Mesenteric fat pad (tissue), 1 donor: ENCODE measurements at places on chromosomes 5 and 9. TPM values are rescaled to one million over a fixed set of nuclear protein-coding genes. Genes with fewer than 3 reads are reported as not detected.

Gene EQTN
- total RNA-seq = not detected

Gene PCDHB10
- total RNA-seq = 1.4 TPM

Gene C8G
- total RNA-seq = not detected

- no peak for DNase-seq
Observed at GRCh38 chr9:5899292-5899691, 8.6 kb downstream of the MLANA start.

GRCh38 chr9:121892706-121893105, 200.4 kb downstream of the TTLL11 start:
- DNase-seq = peak; percentile 65

GRCh38 chr5:76663573-76663972, 40.4 kb upstream of the F2RL2 start:
- DNase-seq = no peak

DNA sequence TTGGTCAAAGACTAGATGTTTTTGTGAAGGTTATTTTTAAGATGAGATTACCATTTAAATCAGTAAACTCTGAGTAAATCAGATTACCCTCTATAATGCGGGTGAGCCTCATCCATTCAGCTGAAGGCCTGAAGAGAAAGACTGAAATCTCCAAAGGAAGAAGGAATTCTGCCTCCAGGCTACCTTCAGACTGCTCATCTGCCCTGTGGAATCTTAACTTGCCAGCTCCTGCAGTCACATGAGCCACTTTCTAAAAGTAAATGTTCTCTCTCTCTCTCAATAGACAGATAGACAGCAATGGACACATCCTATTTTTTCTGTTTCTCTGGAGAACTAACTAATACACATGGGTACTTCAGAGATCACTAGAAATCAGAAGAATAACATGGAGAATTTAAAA, 182.8 kb downstream of the CFAP90 start:
- DNase-seq = no peak

GRCh38 chr9:84315278-84315877, 25.2 kb downstream of the SLC28A3 start:
- DNase-seq = no peak

Gene PCDHB16
- total RNA-seq = 1.6 TPM

GRCh38 chr9:19127871-19128500, 694 bp upstream of the PLIN2 start:
- no peak for DNase-seq

GRCh38 chr9:91067306-91067860, 265.8 kb downstream of the SYK start:
- no peak for DNase-seq

- no peak for DNase-seq
Observed at GRCh38 chr9:83473488-83473971, 64.7 kb downstream of the FRMD3 start.

Gene SV2C
- total RNA-seq = not detected

- no peak for DNase-seq
Observed at GRCh38 chr9:111907147-111907546, 10.5 kb downstream of the UGCG start.

Gene CEL
- total RNA-seq = 2.2 TPM

Gene KIF4B
- not detected for total RNA-seq

DNA sequence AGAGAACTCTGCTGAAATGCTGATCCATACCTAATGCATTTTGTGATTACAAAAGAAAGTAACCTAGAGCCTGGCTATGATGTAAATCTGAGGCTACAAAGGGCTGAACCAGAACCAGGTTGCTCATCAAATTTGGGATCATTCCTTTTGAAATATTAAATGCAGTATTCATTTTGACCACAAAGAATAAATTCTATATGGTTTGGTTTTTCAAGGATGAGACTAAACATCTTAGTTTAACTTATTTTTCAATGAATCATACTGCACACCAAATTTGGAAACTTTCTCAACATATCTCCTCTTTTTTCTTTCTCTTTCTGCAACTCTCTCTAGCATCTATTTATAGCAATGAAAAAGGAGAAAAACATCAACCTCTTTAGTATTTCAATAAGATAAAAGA, 46.5 kb downstream of the CEMIP2 start:
- no peak for DNase-seq

DNA sequence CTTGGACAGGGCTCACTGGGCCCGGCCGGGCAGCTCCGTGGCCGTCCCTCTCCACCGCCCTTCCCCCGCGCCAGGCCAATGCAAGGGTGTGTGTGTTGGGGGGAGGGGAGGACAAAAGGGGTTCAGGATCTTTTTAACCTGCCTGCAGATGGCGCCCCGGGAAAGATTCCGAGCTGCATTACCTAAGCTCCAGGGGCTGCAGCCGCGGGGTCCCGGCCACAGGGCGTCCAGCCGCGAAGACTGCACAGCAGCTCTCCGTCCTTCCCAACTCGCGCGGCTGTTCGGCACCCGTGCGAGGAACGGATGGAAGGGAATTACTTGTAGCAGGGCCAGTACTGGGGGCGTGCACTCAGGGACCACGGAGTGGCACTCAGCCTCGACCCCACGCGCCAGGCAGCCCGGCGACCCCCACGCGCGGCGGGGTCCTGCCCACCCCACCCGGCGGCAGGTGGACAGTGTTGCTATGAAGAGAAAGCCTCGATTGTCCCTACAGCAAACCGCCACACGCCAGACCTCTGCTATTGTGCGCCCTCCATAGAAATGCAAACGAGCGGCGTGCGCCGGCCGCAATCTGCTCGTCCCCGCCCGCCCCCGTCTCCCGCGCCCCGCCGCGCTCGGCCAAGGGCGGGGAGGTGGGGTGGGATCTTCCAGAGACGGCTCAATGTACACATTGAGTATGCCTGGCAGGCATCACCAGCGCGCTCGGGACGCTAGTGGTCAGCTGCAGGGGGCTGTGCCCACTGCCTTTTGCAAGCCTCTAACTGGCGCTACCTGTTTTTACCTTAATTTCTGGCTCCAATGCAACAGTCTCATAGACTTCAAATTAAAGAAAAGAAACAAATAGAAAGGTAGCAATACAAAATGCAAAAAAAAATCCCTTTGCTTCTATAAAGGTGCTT, 796 bp upstream of the GADD45G start:
- peak; percentile 89 for DNase-seq

GRCh38 chr5:126519637-126520592, 75.1 kb downstream of the ALDH7A1 start:
- no peak for DNase-seq

Gene DNM1
- 24.1 TPM for total RNA-seq

Gene ACSL6
- 0.35 TPM for total RNA-seq

DNA sequence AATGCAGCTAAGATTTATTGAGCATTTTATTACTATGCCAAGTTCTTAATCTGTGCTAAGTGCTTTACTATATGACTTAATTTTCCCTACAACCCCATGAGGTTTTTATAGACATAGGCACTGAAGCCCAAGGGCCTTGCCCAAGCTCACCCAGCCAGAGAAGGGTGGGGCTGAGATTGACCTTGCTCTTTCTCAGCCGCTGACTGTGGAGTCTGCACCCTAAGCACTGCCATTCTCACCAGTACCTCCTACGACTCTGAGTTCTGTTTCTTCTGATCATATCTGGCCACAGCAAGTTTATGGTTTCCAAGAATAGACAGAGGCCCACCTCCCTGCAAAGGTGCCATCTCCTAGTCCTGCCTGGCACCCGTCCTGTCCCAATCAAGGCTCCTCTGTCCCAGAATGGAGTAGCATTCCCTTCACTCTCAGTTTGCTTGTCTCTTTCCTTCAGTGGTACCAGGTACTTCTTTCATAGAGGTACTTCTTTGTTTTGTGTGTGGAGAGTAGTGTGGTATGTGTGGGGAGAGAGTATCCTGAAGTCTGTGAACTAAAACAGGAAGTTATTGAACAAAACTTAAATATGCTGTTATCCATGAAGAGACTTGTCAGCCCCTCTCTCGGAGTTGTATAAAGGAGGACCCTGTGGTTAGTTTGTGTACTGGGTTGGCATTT, 42.6 kb downstream of the CSF1R start:
- no peak for DNase-seq

- DNase-seq = no peak
Observed at GRCh38 chr9:20835377-20836286, 151.6 kb downstream of the FOCAD start.

GRCh38 chr9:79672236-79672635, 100.5 kb downstream of the TLE4 start:
- no peak for DNase-seq

Gene PDE6A
- not detected for total RNA-seq

DNA sequence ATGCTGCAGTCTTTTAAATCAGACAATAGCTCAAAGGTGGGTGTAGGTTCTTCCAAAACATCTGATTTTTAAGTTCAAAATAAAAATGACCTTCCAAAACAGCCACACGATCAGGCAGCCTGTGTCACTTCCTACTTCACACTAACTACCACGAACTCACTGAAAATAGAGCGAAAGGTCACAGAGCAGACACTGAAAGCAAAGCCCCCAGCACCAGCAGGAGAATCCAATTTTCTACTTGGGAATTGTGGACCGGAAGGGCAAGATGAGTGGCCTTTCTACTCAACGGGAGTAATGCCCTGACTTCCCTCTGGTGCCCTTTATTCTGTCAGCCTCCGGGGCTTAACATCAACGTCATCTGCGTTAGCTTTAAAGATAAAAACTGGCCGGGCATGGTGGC, 107.8 kb upstream of the FAM120A start:
- no peak for DNase-seq

GRCh38 chr9:127543973-127544533, 68.0 kb upstream of the STXBP1 start:
- DNase-seq = no peak

Gene INSL4
- not detected for total RNA-seq

- DNase-seq = no peak
Observed at GRCh38 chr5:126531543-126532120, 63.4 kb downstream of the ALDH7A1 start.

DNA sequence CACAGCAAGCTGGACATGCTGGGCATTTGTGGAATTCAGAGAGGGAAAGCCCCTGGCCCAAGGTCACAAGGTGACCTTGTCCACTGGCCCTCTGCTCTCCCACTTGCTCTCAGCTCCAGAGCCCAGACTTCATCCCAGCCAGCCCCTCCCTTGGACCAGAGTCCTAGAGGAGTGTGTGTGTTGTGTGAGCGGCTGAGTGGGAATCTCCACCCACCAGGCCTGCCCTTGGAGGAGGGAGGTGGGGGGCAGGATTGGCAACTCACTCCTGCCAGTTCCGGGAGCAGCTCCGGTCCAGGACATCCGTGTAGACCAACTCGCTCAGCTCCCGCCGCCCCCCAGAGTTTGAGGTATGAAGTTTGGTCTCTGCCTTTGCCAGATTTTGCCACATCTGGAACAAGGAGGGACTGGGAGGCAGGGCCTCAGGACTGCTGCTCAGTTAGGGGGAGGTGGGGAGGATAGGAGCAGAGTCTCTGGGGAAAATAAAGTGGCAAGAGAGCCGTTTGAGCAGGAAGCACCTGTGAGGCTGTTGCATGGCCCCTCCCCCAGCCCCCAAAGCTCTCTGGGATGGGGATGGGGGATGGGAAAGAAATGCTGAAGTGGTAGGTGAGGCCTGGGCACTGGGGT, 1.4 kb downstream of the MZB1 start:
- DNase-seq = no peak
